Breast epithelium (tissue), 4 donors: ENCODE measurements at places on chromosomes 1 and 21. TPM values are rescaled to one million over a fixed set of nuclear protein-coding genes. Genes with fewer than 3 reads are reported as not detected.

- DNase-seq: no peak
These were observed 23.0 kb downstream of the LRRC8B start for GRCh38 chr1:89547563-89548116.

DNA sequence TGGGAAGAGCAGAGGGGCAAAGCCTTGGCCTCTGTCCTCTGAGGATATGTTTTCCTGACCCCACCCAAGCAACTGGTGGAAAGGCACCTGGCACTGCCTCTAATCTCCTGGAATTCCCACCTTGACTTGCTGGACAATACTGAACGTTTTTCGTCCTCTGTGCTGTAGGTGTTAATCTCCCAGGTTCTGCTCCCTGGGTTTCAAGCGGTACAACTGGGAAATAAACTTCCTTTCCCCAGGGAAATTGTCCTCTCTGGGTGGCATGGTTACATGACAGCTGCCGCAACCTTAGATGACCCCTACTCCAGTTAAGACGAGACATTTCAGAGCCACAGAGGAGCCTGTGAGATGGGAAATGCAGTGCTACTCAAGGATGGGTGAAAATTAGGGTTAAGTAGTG, 57.3 kb upstream of the BCAR3 start:
- no peak for DNase-seq

DNA sequence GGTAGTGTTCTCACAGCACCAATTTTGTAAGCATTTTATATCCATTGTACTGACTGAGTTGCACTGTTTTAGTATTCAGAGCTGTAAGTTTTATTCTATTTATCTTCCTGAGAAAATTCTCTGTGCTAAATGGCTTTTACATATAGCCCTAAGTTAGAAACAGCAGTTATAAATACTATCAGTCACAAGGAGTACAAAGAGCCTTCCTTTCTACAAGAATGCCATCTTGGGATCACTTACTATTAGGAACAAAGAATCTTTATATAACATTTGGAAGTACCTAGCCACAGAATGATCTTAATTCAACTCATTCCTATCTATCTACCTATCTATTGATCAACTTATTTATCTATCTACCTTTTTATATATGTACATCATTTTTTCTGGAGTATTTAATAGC, 423.9 kb upstream of the RGS18 start:
- no peak for DNase-seq

DNA sequence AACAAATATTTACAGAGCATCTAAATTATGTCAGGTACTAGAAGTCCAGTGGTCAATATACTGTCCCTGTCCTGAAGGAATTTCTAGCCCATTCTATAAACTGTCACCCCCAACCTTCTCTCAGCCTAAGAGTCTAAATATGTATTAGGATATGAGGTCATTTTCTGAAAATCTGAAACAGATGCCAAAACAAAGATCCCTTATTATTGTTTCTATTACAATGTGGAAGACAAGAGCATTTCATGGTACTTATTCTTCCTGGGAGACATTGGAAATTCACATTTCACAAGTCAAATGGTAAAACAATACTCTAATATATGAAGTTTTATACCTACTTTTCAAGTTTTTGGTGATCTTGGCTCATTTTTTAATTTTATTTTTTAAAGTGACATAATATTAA, 2.6 kb downstream of the CLCA1 start:
- no peak for DNase-seq

Gene IFI44L
- total RNA-seq: 13.4 TPM

DNA sequence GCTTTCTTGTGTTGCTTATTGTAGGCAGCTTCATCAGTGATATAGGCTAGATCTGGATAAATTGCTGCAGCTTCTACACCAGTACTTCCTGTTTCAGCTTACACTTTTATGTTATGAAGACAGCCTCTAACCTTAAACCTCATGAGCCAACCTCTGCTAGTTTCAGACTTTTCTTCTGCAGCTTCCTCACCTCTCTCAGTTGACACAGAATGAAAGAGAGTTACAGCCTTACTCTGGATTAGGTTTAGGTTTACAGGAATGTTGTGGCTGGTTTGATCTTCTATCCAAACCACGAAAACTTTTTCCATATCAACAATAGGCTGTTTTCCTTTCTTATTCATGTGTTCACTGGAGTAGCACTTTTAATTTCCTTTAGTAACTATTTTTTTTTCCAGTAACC, 76.9 kb upstream of the RNPC3 start:
- DNase-seq: no peak

- DNase-seq: no peak
These were observed 187.5 kb downstream of the HHAT start for GRCh38 chr1:210516092-210516656.

Gene COL16A1
- total RNA-seq: 79.5 TPM

GRCh38 chr1:197519741-197520334, 251.8 kb downstream of the CRB1 start:
- no peak for DNase-seq

Gene VTCN1
- total RNA-seq: 0.16 TPM

Gene DLGAP3
- 0.16 TPM for total RNA-seq

Gene XKR8
- total RNA-seq: 5.6 TPM
